ENCODE measurements at places on chromosomes 4 and X. TPM values are rescaled to one million over a fixed set of nuclear protein-coding genes. Genes with fewer than 3 reads are reported as not detected.

Gene MAOA
- 0.16 TPM for total RNA-seq

Gene ATP1B4
- total RNA-seq, result not detected

Gene GC
- total RNA-seq, result not detected

Gene ADH7
- not detected for total RNA-seq

Measured in A549 treated with RU486 at 1 μM for 4 hours (cell line).